ENCODE measurements at places on chromosomes 5 and 9. TPM values are rescaled to one million over a fixed set of nuclear protein-coding genes. Genes with fewer than 3 reads are reported as not detected.

DNA sequence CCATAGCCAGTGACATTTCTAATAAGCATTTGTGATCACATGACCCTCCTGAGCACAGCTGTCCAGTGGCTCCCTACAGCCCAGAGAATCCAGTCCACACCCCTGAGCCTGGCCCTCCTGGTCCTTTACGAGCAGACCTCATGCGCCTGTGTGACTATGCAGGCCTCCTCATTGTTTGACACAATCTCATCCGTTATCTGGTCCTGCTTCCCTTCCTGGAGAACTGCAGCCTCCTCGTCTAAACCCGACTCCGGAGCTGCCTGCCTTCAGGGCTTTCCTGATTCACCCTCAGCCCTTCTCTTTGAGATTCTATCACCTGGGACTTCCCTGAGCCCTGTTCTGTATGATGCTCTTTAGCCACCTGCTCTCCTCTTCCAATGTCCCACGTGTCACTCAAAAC is 79.7 kb downstream of the GPR21 start:
- DNase-seq = no peak

SOX30 gene
- total RNA-seq = not detected

GRCh38 chr5:159905496-159905895 is 10.8 kb upstream of the ADRA1B start:
- DNase-seq = no peak

GRCh38 chr9:36576866-36577265 is 4.2 kb downstream of the MELK start:
- DNase-seq = no peak

DNA sequence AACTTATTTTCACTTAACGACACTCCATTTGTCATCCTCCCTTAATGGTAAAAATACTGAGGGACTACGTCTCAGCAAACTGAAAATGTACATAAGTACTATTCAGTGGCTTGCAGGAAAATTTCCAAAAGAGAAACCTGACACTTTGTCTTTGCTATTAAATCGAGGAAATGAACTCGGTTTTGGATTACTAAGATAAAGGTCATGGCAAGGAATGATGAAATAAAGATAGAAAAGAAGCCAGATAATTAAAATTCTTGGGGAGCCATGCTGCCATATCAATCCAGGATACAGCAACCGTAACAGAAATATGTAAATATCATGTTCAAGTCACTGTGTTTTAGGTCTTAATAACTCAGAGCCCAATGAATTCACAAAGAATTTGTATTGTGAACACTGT is 647.8 kb downstream of the CDH9 start:
- no peak for DNase-seq

DNA sequence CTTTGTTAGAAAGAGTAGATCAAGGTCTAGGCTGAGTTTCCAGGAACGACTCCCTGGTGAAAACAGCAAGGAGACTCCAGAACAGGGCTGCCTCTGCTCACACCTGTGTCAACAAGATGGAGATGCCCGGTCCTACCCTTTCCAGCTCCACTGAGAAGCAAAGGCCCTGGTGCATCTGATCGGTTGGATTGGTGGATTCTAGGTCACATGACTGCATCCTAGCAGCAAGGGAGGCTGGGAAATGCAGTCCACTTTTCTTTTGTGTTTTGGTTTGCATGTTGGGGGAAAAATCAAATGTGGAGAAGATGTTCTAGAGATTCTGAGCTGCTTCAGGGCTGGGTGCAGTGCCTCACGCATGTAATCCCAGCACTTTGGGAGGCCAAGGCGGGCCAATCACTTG is 82.0 kb upstream of the TRIO start:
- DNase-seq = no peak

All from omental fat pad (tissue), 4 donors.